ENCODE measurements at places on chromosomes 6 and 20.

GRCh38 chr6:11224252-11224965, 8.1 kb downstream of the NEDD9 start:
- DNase-seq, result peak; percentile 38

DNA sequence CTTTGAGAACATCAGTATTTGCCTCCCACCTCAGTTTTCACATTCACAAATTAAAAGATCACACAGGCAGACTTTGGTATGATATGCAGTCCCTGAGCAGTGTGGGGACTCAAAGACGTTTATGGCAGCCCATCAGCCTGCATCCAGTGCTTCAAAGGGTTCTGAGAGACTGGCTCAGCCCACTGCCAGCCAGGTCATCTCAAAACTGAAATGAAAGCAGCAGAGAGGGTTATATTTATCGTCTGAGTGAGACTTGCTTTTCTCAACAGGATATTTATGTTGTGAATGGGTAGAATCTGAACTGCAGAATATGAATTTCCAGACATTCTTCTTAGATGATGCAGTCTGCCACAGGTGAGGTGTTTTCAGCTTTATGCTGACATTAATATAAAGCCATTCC, 159.8 kb downstream of the NRN1 start:
- DNase-seq, result no peak

DNA sequence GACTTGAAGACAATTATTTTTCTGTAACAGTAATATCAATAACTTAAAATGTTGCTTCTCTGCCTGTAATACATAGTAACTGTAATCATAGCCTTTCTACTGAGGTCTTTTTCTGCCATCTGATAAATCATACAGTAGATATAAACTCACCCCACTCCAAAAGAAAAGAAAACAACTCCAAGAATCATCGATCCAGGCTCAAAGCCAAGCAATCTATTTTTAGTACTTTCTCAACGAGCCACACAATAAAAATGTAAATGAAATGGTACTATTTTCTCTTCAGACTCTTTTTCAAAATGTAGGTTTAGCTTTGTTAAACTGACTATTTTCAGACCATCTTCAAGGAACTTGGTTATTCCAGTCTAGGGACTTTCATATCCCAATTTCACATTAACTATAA, 493.3 kb downstream of the ADGRB3 start:
- no peak for DNase-seq

GRCh38 chr20:62603021-62603906, 39.0 kb upstream of the SLCO4A1 start:
- no peak for DNase-seq

DNA sequence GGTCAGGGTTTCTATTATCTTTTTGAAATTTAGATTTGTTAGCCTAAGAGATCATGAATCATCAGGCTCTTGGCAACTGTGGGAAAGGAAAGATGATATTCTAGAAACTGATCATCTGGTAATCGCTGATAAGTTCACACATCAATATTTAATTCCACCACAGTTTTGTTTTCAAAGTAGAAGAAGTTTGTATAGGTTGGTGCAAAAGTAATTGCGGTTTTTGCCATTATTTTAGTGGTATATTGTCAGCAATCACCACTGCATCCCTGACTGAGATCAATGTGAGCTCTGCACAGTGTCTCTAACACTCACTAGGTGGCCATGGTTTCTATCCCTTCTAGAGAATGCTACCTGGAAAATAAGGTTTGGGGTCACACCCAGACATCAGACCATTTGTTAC, 17.0 kb upstream of the PXDC1 start:
- DNase-seq, result no peak

DNA sequence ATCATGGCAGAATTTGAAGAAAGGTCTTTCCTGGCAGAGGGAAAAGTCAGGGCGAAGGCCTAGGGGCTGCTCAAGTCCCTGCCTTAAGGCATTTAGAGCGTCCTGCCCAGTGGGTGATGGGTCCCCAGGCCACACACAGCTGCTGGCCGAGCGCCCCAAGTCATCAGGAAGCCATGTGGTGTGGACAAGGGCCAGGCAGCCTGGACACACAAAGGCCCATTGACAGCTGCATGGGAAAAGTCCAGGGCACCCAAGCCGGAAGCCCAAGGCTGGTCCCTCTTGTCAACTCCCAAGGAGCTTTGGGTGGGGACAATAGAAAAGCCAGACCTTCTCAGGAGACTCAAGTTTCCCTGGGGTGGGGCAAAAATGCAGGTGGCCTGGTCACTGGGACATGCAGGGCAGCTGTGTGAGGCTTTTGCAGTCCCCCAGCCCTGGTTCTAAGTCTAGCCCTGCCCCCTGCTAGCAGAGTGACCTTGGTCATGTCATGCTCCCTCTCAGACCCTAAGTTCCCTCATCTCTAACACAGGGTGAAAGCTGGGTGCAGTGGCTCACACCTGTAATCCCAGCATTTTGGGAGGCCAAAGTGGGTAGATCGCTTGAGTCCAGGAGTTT, 44.3 kb upstream of the PTGIS start:
- DNase-seq, result no peak

DNA sequence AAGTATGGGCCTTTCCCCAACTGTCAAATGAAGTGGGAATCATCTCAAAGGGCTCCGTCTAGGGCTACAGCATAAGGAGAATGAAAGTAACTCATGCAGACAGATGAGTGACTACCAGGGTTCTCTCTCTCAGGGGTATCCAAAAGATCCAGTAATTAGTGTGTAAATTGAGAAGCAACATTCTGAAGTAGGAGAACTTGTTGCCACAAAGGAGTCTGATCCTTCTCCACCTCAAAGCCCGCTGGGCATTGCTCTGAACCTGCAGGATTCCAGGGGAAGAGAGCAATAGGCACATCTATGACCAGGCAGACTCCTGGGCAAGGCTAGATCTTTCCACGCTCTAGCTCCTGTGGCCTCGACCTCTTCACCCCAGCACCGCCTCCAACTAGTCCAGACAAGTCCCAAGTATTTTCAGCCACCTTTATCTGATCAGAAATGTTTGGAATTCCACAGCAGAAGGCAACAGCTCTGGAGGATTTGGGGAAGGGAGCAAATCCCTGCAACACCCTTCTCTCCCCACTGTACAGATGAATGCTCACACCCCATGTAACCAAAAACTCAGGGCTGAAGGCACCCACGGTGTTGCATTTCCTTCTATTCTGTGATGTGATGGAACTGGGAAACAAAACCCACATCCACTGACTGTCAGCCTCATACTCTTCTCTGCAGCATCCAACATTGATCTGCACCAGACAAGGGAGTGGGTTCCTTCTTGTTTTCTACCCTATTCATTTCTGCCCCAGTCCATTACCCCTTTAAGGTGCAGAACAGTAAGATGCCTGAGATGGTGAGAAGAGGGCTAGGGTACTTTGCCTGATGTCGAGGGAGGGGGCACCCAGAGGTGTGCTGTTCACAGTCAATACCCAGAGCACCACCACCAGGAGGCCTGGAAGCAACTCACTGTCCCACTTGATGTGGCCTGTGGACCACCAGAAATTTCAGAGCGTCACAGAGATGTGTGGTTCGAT, 41.0 kb downstream of the COX4I2 start:
- DNase-seq, result no peak

DNA sequence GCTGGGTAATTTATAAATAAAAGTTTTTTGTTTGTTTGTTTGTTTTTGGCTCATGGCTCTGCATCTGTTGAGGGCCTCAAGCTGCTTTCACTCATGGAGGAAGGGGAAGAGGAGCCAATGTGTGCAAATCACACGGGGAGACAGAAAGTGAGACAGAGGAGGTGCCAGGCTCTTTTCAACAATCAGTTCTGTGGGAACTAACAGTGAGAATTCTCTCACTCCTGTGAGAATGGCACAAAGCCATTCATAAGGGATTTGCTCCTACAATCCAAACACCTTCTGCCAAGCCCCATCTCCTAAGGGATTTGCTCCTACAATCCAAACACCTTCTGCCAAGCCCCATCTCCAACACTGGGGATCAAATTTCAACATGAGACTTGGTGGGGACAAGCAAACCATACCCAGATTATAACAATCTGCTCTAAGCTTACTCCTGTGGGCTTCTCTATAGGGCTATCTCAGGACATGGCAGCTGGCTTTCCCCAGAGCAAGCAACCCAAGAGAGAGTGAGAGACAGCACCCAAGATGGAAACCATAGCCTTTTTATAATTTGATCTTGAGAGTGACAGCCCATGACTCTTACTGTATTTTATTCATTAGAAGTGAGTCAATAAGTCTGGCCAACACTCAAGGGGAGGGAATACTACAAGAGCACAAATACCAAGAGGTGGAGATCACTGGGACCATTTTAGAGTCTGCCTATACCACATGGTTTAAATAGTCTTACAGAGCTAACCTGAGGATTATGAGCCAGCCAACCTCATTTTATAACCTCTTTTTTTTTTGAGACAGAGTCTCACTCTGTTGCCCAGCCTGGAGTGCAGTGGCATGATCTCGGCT, 22.8 kb upstream of the LRRC1 start:
- DNase-seq, result no peak

- no peak for DNase-seq
These were observed 224.9 kb upstream of the SYNCRIP start for GRCh38 chr6:85867595-85867994.

GRCh38 chr6:73503027-73503772, 17.6 kb downstream of the EEF1A1 start:
- DNase-seq, result no peak

All from stimulated activated CD4-positive, alpha-beta T cell treated with anti-CD3 and anti-CD28 coated beads, Interleukin-12 subunit alpha, Interleukin-12 subunit beta, amount 100 ng/mL, for 48 hours (primary cell).